ENCODE measurements at places on chromosomes 2 and 18.
A peak's percentile ranks its signal among the peaks of the same experiment; 100 is the strongest.

- no peak for DNase-seq
Observed at GRCh38 chr2:239807568-239807967, 217.6 kb downstream of the NDUFA10 start.

DNA sequence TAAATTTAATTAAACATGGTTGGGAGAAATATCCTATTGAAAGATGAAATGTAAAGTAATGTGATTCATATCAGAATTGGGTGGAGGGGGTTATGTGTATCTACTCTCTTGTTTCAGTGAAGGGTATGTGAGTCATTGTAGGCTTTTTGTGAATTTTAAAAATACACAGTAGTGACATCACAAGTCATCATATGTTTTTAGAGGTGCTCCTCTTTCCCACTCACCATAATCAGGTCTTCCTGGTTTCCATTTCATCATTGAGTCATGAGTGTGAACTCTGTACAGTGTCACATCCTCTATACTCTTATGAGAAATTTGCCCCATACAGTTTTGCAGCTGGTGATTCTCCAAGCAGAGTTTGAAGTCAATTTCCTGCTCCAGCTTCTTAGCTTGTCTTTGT lies 18.8 kb downstream of the FSIP2 start:
- no peak for DNase-seq

- no peak for DNase-seq
Observed at GRCh38 chr2:65292106-65292400, 64.4 kb downstream of the ACTR2 start.

DNA sequence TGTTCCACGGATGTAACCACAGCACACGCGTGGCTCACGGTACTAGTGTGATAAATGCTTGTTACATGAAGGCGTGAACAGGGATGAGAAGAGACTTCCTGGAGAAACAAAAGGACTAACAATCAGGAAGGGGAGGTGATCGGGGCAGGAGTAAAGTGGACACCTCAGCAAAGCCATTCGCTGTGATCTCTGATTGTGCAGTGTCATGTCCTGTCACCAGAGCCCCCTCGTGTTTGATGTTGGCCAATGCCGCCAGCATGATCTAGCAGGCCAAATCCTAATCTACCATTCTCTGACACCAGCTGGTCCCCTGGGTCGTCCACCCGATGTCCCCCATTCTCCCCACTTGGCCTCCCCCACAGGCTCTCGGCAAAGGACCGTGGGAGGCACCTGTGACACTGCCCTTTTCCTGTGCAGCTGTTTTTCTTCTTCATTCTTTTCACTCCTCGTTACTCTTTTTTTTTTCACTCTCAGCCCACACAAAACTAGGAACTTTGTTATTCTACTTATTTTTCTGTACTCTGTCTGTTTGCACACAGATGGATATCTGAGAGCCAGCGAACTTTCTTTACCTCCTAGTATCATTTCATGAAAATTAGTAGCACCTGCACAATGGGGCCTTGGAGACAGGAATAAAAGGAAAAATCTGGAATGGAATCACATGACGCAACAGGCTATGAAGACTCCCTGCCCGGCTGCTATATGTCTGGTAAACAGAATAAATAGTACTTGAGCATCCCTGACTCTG lies 146.8 kb downstream of the TGIF1 start:
- no peak for DNase-seq

DNA sequence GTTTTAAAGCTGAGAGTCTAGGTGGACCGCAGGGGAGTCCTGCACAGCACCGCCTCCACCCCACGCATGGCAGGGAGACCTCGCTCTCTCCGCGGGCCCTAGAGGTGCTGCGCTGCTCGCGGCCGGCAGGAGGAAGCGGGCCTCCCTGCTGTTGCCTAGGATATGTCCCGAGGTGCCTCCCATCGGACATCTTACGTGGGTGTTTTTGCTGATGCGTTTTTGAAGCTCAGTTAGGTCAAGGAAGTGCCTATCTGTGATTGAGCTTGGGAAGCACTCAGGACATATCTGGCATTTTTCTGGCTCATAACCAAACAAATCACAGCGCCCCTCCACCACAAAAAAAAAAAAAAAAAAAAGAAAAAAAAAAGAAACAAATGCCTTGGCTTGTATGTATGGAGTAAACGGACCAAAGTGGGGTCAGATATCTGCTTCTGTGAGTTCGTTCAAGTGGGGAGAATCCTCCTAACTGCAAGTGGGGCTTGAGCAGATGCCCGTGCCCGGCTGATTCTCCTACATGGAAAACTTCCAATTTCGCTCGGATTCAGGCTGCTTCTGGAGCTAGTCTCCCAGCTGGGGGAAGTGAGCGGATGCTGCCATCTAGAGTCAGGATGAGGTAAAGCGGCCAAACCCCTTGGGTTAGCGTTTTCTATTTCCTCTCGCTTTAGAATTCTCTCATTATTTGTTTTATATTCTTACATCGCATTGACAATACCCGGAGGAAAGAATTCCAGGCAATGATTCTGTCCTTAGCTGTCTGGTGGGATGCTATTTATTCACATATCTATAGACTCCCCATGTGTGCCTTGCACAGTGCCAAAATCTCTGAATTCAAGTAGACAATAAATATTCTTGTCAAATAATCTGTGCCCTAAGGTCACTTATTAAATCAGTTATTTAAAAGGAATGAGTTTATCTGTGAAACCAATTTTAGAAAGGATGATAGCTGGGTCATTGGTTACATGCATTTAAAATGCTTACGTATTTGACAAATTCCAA lies 95.3 kb downstream of the CD8B2 start:
- DNase-seq = peak; percentile 17

- no peak for DNase-seq
Observed at GRCh38 chr18:8724452-8724851, 19.1 kb downstream of the MTCL1 start.

GRCh38 chr2:38945911-38946310 lies 56.2 kb downstream of the ARHGEF33 start:
- DNase-seq = no peak

DNA sequence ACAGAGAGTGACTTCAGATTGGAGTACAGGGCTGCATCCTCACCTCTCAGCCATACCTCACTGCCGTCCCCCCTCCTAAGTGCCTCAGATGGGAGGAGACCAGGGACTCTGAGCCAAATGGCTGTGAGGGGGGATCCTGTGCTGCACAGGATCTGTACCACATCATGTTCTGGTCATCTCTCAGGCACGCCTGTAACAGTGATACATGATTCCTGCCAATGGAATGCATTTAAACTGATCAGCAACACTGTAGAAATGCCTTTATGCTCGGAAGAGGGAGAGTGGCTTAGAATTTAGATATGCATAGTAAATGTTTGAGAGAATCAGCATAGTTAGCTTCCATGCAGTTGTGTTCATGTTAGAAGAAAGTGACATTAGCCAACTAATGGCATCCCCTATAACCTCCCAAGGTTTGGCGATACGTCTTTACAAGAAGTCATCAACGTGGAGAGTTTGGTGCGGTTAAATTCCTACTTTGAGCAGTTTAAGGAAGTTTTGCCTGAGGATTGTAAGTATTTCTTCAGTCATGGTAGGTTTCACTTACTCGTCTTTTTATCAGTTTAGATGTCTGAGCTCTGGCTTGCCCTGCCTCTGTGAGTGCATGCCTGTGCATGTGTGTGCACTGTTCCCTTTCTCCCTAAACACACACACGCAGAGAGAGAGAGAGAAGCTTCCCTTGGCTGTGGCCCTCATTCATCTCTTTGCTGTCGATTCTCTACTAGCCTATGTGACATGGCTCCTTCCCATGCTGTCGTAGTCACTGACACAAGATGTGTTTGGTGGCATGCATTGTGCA lies 40.0 kb downstream of the COA5 start:
- DNase-seq = no peak

- no peak for DNase-seq
Observed at GRCh38 chr2:30234180-30234971, 3.0 kb downstream of the LBH start.

DNA sequence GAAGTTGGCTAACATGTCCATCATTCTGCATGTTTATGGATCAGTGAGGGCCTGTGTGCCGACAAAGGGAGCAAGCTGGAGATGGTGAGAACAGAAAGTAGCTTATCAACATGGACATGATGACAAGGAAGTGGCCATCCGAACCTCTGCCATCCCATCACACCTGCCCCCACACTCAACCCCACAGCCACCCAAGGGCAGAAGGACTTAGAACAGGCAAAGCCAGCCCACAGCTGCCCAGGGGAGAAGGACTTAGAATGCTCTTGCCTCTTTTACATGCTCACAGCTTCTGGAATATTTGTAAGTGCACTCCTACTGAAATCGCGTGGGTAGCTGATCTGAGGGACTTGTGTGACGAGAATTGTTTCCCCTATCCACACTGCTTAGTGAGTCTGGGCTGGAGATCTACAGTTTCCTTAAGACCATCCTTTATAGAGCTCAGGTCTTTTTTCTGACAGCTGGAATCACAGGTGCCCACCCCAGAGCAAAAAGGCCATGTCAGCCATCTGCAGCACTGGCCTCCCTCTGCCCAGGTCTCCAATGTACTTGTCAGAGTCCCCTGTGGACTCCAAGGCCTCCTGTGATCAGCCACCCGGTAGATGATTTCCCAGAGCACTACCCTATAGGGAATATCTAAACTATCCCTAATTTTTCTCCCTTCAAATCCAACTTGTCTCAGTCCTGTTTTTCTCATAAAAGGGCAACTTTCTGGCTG lies 154.1 kb downstream of the SMAD7 start:
- DNase-seq = no peak

GRCh38 chr2:133415210-133415876 lies 152.9 kb downstream of the NCKAP5 start:
- DNase-seq = no peak
